Activated T-helper 1 cell treated with Interleukin-2 at 50 U/mL for 16 hours (primary cell): ENCODE measurements at places on chromosomes 2 and 18.

GRCh38 chr2:41899189-41899588 is 148.6 kb upstream of the PKDCC start:
- no peak for DNase-seq

GRCh38 chr2:189088591-189089205 is 90.9 kb downstream of the COL5A2 start:
- DNase-seq: no peak

DNA sequence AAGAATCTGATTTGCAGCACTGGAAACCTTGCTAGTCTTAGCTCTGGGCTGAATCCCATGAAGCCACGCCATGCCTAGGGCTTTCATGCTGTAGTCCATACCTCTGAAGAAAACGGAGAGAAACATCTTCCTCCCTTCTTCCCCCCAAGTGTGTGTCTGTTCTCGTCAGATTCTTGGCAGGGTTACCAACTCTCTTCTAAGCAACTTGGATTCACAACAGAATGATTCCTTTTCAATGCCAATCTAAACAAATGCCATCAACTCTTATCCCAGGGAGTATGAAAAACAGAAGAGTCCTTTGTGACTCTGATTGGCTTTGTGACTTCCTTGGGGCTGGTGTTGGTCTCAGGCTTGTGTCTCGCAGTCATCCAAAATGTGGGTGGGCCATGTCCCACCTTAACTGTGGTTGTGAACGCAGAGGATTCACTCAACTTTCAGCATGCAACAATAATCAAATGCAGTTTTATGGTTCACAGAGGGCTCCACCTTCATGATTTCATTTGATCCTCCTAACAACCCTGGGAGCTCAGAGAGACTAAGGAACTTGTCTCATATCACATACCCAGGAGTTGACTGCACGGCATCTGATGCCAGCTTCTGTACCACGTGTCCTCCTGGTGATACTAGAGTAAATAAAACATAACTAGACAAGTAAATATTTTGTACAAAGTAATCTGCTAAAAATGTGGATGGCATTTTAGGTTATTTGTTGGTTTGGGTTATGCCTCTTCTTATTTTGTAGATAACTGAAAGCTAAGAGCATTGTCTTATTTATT is 186.0 kb upstream of the TNP1 start:
- DNase-seq: no peak

GRCh38 chr18:55220523-55220922 is 261.3 kb upstream of the CCDC68 start:
- DNase-seq: no peak

- no peak for DNase-seq
These were observed 103.5 kb upstream of the CTDP1 start for GRCh38 chr18:79575891-79576685.

DNA sequence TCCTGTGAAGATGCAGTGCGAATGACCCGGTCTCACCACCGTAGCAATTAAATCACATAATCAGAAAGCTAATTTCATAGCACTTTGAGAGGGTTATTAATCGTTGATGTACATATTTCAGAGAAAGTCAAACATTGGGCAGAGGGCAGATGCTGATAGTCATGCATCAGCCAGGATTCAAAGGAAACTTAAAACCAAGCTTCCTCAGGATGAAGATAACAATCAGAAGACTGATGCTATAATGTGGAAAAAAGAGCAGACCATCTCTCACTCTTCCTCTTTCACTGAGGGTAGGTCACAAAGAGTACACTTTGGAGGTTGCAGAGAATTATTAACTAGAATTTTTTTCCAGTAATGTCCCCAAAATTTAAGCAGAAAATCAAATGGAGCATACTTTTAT is 1027.7 kb upstream of the ZEB2 start:
- no peak for DNase-seq

- no peak for DNase-seq
These were observed 8.0 kb downstream of the EPAS1 start for GRCh38 chr2:46305187-46305586.

GRCh38 chr2:74953796-74954499 is 4.5 kb upstream of the POLE4 start:
- DNase-seq: no peak

GRCh38 chr2:200302940-200303727 is 3.4 kb upstream of the SPATS2L start:
- DNase-seq: no peak

DNA sequence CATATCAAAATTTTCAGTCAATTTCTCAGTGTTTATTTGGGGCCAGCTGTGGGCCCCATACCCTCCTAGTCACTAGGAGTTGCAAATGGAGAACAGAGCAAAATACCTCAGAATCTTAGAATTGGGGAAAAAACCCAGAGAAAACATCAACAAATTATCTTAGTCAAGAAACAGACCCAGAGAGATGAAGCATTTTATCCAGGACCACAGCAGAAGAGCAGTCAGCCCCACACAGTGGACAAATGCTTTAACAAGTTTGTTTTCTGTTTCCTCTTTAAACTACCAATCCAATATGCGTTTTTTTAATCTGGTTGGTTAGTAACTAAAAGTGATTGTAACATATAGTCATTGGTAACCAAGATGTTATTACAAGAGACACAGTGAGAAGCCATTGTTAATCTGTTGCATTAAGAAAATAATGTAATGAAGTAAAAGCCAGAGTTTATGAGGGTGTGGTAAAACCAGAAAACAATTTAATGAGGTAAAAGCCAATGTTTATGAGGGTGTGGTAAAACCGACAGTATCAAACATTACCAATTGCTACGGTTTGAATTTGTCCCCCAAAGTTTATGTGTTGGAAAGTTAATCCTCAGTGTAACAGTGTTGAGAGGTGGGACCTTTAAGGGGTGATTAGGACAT is 60.7 kb upstream of the COX7A2L start:
- no peak for DNase-seq

DNA sequence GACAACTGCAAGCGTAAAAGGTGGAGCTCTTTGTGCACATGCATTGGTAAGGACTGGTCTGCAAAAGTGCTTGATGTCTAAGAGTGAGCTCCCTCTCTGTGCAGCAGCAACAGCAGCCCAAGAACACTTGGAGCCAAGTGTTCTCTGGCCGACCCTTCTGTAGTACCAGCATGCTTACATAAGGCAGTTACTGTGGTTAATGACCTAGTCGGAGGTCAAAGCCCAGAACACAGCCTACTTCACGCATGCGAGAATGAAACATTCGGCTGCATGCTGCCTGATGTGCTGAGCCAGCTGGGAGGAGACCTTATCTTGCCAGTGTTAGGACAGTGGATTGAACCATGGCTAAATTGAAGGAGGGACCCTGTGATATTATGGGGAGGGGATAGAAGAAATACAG is 21.3 kb downstream of the NCAPH start:
- no peak for DNase-seq

GRCh38 chr2:63984606-63985359 is 34.4 kb downstream of the VPS54 start:
- DNase-seq: no peak

DNA sequence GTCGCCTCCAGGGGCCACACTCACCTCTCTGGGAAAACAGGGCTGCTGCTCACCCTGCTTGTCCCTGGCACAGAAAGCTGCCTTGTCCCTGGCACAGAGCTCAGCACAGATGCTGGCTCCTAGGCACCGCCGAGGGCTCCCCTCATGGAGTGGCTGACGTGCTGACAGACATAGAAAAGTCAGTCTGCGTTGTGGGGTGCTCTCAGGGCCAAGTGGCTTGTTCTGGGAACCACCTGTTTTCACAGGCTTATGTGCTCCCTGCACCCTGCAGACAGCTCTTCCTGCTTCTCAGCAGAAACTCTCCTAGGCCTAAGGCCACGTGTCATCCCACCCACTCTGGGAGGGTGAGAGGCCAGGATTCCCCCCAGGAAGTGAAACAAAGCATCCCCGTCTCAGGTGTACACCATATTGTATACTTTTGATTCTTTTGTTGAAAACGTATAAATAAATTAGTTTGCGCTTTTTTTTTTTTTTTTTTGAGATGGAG is 84.7 kb upstream of the TMEM200C start:
- no peak for DNase-seq

GRCh38 chr2:57278451-57278850 is 768.2 kb upstream of the VRK2 start:
- DNase-seq: no peak

DNA sequence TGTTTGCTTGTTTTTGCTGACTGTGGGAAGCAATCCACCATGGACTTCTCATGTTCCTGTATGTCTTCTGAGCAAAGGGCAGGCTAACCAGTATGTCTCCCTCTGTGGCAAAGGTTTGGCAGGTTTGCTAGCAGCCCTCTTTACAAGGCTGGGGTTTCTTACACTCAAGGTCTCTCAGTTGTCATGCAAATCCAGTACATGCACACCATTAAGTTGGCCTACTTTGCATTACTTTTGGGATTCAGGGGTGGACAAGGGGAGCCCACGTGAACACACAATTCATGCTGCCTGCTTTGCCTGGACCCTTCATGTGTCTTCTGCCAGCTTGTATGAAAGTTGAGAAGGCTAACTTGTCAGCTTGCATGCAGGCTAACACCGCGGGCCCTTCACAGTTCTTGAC is 134.9 kb downstream of the LRRTM4 start:
- no peak for DNase-seq

DNA sequence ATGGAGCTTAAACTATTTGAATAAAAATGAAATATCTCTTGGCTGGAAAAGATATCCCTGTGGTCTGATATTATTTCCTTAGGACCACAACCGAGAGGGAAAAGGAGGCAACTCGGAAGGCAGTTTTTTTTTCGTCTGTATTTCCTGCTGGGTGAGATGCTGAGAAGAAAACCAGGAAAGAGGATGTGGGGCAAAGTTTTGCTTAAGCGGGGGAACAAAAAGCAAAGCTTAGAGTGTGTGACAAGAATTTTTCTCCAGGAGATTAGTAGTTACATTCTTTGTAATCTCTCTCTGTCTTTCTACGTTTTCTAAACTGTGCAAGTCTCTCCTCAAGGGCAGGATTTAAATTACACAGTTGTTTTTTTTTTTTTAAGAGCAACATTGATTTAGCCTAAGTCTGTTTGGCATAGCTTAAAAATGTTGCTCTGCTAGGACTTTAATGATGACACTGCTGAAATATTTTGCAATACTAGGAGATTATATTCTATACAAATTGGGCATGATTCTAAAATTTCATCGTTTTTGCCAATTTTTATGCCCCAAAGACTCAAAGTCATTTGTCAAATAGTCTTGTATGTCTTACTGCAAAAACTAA is 258.5 kb downstream of the KCNS3 start:
- DNase-seq: no peak

DNA sequence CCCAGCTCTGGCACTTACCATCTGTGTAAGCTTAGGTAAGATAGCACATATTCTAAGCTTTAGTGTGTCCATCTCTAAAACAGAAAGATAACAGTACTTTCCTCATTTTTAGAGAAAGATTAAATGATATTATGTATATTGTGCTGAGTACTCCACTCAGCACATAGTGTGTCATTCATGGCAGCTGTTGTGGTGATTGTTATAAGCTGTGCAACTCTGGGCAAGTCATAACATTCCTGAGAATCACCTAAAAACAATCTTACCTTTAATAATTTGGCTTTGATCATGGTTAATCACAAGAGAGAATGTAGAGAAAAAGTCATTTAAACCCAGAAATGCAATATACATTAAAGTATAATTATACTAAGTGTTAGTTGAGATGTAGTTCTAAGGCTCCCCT is 391.5 kb downstream of the GALNT13 start:
- DNase-seq: no peak

DNA sequence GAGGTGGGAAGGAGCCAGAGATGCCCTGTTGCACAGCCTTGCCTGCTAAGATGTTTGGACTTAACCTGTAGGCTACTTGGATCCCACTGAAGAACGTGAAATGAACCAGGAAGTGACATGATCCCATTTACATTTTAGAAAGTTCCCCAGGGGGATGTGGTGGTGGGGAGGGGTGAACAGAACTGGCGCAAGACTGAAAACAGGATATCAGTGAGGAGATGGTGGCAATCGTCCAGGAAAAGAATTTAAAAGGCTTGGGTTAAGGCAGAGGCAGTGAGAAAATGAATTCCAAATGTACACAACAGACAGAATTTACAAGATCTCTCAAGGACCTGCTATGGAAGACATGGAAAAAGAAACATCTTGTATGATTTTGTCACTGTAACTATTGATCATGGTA is 42.3 kb downstream of the SULT1C2 start:
- DNase-seq: no peak

DNA sequence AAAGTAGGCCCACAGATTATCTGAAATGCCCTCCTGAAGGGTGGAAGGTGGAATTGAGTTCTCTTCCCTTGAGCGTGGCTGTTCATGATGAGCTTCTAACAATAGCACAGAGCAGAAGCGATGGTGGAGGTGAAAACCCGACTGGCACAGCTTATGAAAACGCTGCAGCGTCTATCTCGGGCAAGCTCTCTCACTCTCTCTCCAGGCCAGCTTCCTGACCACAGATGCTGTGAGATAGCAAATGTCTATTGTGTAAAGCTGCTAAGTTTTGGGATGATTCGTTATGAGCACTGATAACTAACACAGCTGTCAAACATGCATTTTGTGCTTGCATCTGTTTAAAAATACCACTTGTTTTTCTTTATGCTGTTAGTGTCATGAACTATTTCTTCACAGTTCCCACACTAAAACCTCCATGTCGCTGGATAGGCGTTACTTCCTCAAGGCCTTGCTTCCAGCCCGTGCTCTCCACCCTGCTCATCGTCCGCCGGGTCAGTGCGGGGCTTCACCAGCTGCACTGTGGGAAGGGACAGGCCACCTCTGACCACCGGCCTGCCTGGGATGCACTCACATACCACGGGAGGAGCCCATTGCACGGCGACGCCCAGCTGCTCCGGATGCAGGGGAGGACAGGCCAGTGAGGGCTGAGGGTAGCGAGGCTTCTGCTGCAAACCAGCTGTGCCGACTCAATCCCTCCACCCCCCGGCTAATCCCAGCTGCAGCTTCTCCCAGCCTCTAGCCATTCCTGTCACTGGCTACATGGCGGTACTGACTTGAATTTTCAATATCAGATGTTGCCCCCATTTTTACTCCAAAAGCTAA is 60.0 kb upstream of the OTOS start:
- no peak for DNase-seq

DNA sequence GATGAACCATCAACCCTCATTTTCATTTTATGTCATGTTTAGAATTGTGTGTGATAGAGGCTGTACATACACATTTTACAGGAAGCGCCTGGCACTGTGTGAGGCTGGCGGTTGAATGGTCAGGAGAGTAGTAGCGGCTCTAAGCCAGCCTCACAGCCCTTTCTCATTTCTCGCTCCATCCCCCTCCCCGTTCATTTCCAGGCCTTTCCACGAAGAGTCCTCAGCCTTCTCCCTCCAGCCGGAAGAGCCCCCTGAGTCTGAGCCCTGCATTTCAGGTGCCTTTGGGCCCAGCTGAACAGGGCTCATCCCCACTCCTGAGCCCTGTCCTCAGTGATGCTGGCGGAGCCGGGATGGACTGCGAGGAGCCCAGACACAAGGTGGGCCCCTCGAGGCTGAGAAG is 51.8 kb downstream of the STK25 start:
- no peak for DNase-seq
